Stimulated activated CD4-positive, alpha-beta T cell treated with anti-CD3 and anti-CD28 coated beads, Interleukin-1b, Interleukin-23, amount 100 ng/mL, for 1 hour (primary cell): ENCODE measurements at places on chromosomes 3 and 15.

DNA sequence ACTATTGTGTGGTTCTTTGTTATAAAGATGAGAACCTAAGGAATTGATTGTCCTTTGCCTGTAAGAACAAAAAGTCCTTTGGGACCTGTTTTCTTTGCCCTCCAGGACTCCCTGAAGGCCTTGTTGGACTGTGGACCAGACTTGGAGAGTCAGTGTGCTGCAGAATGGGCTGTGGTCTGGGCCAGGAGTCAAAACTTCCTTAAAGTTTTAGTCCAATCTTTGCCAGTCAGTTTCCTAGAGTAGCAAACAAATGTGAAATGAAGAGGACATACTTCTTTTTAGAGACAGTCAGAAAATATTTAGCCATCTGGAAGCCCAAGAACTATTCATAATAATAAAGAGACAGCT, 45.4 kb downstream of the PDE8A start:
- no peak for DNase-seq

DNA sequence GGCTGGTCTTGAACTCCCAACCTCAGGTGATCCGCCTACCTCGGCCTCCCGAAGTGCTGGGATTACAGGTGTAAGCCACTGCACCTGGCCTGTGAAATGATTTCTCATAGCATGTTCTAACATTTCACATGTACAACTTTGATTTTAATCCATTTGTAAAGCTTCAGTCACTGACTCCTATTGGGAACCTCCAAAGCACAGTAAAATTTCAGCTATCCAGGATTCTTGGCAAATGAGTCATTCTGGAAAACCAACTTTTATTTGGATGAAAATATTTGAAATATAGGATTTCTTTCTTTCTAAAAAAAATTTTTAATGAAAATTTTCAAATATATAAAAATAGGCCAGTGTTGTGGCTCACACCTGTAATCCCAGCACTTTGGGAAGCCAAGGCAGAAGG, 2.7 kb upstream of the LMAN1L start:
- DNase-seq, result no peak

DNA sequence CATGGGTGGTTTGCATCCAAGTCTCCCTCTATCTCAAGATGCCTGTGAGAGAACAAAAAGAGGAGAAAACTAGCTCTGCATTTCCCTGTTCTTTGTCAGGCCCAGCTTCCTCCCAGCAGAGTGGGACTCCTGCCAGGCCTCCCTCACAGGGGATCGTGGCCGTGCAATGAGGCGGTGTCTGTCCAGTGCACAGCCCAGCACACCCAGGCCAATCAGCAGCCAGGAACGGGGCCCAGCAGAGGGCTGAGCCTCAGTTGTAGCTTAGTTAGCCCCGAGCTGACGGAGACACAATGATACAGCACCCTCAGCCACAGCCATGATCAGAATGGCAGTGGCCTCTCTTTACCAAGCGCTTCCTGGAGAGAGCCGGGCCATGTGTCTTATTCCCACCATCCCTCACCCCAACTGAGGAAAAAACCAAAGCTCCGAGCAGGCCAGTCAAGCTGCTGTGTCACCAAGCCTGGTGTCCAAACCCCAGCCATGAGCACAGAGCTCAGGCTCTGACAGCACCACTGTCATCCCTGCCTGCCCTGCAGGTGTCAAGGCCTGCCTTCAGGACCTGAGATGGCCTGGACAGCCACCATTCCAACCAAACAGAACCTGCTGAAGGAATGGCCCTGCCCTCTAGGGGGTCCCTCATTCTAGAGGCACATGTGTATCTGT, 71.1 kb downstream of the DNAJB8 start:
- DNase-seq, result no peak

GRCh38 chr3:151197981-151198767, 4.8 kb downstream of the GPR171 start:
- no peak for DNase-seq
